ENCODE measurements at places on chromosomes 1 and 21.

GRCh38 chr1:99645203-99645602 is 710 bp upstream of the PALMD start:
- peak; percentile 27 for DNase-seq

GRCh38 chr21:34534522-34534921 is 22.5 kb upstream of the KCNE1 start:
- DNase-seq: peak; percentile 60

DNA sequence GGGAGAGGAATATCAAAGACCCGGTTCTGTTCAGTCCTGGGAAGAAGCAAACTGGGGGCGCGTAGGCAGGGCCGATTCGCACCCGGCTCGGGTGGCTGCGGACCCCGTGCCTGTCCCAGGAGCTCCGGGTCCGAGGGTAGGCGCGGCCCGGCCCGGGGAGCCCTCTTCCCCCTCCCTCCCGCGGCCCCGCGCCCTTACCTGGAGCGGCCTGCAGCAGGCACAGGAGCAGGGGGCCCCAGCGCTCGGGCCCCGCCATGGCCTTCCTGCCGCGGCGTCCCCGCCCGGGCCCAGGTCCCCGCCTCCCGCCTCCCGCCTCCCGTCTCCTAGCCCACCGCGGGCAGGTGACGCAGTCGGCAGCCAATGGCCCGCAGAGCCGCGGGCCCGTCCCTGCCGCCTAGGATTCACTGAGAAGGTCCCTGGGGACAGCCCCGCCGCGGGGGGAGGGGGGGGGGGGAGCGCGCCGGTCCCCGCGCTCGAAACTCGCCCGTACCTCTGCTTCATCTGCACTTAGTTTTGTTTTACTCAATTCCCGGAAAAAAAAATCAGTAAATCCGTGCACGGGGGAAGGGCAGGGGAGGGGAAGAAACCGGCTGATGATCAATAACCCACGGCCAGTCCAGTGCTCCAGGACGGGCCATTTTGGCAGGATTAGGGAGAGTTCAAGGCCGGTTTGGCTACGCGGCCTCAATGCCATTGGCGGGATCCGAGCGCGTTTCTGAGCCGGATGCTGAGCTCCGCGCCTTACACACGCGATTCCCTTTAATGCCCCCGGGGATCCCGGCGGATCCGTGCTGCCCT is at the start of gene IFNLR1:
IFNLR1 (minus strand) TSS at position 297 of the 798 bp plus-strand sequence; CDS start at position 256, 41 bp downstream.
- DNase-seq: peak; percentile 43

DNA sequence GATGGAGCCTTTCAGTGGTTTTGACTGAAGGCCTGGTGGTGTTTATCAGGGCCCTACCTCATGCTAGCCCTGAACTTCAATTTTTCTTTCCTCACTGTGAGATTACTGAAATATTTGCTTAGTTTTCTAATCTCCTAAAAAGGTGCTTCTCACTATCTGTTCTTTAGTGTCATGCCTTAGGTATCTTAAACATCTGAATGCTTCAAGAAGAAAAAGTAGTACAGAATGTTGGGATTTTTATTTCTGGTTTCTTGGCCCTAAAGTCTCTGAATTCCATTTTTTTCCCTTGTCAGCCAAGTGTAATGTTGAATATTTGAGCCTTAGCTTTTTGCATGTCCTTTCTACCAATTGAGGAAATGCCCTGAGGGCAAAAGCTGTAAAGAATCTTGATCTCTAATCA is 47.9 kb upstream of the PRKACB start:
- no peak for DNase-seq

DNA sequence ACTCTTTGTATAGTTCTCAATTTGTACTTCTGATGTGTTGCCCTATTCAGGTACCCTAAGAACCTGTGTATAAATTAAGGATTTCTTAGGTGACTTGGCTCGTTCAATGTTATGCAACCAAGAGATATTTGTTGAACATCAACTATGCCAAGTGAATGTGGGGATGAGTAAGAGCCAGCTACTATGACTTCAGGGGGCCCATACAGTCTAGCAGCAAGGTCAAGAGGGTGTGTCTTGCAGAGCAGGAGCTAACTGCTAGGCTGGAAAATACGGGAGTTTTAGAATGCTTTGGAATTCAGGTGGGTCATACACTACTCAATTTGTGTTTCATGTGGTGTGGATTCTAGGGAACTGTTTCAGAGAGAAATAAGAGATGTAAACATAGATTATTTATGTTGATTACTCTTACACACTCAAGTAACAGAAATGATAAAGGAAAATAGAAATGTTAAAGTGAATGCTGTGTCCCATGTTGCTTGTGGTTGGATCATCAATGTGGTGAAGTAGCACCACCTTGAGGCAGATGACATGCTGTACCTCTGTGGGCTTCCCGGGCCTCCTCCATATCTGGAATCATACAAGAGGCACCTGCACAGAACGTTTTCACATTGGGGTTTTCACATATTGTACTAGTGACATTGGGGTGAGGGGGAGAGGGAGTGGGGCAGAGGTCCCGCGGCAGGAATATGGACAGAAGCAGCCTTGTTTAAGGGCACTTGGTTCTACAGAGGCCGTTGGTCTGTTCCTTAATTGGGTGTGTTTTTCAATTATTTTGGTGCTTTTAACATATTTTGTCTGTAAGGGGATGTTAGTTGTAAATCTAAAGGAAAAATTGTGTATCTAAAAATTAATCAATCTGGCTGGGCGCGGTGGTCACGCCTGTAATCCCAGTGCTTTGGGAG is 12.4 kb downstream of the ARPC5 start:
- DNase-seq: peak; percentile 60

DNA sequence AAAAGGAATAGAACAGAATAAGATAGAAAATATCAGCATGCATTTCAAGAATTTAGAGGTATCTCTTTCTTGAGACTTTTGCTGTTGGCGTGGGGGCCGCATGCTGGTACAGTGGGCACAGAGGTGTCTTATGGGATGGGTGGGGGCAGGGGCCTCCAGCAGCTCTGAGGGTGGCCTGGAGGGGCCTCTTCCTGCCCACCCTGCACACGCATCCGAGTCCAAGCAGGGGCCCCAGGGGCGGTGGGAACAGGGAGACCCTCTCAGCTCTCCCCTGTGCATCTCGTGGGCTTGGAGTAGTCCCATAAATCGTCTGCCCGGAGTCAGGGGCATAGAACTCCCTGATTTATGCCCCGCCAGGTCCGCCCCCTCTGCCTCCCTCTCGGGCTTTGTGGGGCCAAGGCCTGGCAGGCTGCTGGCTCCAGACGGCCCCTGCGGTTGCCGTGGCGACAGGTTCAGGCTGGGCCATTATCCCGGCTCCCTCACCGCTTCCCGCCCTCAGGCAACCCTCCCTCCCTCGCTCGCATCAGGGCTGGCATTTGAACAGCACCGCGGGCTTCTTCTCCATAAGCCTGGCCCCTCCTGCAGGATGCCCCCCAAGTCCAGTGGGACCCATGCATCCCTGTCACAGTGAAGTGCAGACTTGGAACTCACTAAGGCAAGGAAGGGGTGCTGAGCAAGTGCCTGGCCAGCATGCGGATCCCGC is 133.2 kb upstream of the ZBTB40 start:
- DNase-seq: peak; percentile 45

DNA sequence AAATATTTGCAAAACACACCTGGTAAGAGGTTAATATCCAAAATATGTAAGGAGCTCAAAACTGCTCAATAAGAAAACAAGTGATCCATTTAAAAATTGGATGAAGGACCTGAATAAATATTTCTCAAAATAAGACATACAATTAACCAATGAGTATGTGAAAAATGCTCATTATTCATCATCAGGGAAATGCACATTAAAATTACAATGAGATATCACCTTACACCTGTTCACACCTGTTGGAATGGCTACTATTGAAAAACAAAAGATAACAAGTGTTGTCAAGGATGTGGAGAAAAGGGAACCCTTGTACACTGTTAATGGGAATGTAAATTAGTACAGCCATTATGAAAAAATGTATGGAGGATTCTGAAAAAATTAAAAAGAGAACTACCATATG is 136.0 kb upstream of the GREM2 start:
- no peak for DNase-seq

DNA sequence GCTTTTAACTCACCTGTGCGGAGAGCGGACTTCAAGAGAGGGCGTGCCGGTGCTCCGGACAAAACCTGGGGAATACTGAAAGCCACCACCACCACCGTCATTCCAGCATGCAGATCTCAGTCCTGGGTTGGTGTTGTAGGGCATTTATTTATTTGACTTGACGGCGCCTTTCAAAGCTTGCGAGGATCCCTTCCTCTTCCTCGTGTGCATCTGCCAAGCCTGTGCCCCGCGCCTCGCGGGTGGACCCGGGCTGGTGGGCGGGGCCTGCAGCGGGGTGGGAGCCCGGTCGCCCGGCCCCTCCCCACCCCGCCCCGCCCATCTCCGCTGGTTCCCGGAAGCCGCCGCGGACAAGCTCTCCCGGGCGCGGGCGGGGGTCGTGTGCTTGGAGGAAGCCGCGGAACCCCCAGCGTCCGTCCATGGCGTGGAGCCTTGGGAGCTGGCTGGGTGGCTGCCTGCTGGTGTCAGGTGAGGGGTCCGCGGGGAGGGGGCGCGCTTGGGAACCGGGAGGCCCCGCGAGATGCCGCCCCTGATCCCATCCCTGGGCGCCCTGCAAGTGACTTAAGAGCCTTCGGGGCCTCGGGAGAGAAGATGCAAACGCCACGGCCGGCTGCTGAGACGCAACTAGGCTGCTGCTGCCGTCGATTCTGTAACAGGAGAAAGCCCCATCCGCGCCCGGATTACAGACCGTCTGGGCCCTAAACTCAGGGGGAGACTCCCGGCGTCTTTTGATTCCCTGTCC is at the start of gene IL10RB:
IL10RB (plus strand) TSS at position 318 of the 739 bp plus-strand sequence; CDS start at position 417, 99 bp downstream.
- DNase-seq: peak; percentile 85

DNA sequence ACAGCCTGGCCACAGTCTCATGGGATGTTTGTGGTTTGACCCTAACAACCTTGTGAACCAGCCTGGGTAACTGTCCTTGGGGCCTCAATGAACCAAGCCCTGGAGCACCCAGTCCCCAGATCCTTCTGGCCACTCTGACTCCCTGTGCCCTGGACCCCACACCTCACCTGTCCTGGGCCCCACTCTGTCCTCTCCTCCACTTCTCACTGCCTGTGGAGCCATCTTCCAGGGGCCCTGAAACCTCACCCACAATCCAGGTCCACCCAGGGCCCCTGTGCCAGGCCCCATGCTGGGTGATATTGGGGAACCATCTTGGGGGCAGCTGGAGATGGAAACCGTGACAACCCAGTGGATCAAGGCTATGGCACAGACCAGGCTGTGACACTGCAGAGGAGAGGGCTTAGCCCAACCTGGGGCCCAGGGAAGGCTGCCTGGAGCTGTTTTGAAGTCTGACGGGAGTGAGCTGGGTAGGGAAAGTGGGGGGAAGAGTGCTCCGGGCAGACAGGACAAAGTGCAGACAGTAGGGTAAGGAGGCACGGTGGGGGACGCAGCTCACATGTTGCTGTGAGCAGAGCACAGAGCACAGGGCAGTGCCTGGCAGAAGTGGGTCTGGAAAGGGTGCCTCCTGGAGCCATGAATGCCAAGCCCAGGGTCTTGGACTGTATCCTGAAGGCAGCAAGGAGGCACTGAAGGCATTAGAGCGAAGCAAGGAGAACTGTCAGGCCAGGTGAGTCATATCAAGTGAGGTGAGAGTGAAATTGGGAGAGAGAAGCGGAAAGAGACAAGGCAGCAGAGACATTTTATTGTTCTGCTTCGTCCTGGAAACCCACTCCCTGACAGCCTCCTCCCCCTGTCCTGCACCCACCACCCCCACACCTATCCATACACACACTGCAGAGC is 12.1 kb upstream of the LRP8 start:
- no peak for DNase-seq

DNA sequence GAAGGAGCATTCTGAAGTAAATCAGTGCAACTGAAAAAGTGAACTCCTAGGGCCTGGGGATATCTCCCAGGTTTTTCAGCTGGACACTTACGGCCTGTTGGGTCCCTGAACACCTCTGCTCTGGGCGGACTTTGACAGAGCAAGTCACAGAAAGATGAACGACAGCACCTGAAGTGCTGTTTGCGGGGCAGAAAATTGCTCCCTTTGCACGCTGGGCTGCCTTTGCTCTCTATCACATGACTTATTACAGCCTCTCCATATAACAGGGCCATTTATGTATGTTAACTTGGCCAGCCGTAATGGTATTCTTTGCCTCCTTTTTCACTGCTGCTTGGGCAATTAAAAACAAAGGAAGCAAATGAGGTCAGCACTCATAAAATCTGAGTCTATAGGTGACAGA is 332.9 kb downstream of the BARHL2 start:
- DNase-seq: no peak

GRCh38 chr1:195202241-195202640 is 1406.0 kb downstream of the KCNT2 start:
- no peak for DNase-seq

DNA sequence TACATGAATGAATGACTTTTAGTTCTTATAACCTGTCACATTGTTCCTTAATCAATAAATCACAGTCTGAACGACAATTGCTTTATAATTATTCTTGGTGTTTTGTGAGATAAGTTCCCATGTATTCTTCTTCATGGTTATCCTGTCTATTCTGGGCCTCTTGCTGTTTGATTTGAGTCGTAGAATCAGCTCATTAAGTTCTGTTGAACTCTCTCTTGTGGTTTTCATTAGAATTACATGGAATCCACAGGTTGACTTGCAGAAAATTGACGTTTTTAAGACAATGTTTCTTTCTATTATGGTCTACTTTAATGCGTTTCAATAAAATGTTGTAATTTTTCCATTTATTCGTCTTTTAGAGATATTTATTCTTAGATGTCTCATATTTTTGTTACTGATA is 4.0 kb upstream of the LCE1A start:
- DNase-seq: no peak

DNA sequence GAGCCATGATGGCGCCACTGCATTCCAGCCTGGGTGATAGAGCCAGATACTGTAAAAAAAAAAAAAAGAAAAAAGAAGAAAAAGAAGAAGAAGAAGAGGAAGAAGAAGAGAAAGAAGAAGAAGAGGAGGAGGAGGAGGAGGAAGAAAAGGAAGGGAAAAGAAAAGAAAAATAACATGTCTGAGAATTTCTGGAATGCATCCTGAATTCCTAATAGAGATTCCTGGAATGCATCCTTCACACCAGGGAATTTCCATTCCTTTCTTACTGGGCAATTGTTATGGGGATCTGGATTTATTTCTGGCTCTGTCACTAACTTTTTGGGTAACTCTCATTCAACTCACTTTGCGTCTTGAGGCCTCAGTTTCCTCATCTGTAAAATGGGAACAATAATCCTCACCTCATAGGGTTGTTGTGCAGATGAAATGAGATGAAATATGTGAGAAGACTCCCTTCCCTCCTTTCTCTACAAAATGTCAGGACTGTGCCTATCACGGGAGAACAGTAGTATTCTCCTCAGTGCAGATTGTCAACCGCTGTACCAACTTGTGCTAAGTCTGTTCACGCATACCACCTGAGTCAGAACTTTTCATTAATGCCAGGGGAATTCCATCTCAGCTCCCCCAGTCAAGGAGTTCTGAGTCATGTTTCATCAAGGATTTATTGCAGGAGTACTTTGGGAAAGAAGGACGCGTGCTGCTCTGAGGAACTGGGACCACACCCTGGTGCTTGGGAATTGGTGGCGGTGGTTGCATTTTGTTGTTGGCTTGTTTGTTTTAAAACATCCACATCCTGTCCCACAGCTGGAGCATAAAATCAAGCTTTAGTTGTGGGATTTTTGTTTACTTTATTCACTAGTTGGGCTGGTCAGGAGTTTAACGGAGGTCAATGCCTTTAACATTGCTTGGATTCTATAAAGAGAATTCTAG is 42.4 kb upstream of the ROR1 start:
- DNase-seq: peak; percentile 69

GRCh38 chr21:33278721-33279120 is 12.6 kb downstream of the IL10RB start:
- no peak for DNase-seq

GRCh38 chr1:182587666-182588499 is 1.2 kb downstream of the RNASEL start:
- no peak for DNase-seq
